CD4-positive, alpha-beta memory T cell (primary cell): ENCODE measurements at places on chromosomes 1 and 21. TPM values are rescaled to one million over a fixed set of nuclear protein-coding genes. Genes with fewer than 3 reads are reported as not detected.

GRCh38 chr1:174883409-174883808 is 116.3 kb upstream of the CACYBP start:
- H3K4me1 ChIP-seq: peaks cover 6% of the 10 kb centered on the region
- no peaks in the 10 kb centered on the region for H3K27me3 ChIP-seq
- H3K36me3 ChIP-seq: no peaks in the 10 kb centered on the region
- DNase-seq: peak; percentile 25

GRCh38 chr1:121594096-121594495 is 409.3 kb downstream of the SRGAP2C start:
- H3K27ac ChIP-seq: no peak overlapping the region
- no peak for DNase-seq
- no peaks in the 10 kb centered on the region for H3K27me3 ChIP-seq
- no peaks in the 10 kb centered on the region for H3K36me3 ChIP-seq

DNA sequence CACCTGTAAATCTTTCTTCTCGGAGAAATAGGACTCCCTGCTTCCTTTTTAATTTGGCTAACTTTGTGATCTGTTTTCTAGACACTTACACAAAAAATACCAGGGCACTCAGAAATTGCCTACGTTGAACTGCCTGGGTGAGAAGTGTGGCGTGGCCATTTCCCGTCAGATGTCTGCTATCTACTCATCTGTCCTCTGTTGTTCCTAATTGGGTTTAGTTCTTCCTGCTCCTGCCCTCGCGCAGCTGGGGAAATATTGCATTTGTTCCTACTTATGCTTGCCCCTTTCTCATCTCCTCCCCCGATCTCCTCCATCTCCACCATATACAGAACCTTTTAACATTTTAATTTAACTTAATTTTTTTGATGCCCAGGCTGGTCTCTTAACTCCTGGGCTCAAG is 55.1 kb downstream of the CD58 start:
- peak; percentile 50 for DNase-seq
- peaks cover 62% of the 10 kb centered on the region for H3K4me1 ChIP-seq
- H3K4me3 ChIP-seq: peak overlapping the region; percentile 6
- no peaks in the 10 kb centered on the region for H3K36me3 ChIP-seq
- H3K27ac ChIP-seq: peak overlapping the region; percentile 74

DNA sequence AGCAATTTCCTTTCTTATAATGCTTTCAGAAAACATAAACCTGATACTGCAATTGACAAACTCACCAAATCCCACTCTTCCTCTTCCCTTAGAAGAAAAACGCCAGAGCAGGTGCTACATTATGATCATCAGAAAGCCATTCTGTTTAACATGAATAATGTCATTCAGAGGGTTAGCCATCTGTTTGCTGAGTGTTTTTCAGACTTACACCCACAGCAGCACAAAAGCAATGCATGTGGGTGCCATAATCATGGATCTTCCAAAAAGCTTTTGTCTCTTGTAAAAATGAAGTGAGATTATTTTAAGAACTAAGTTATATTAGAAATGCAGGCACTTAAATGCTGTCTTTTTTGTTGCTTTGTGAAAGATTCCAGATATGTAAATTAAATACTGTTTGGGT is 204.6 kb upstream of the TMPRSS15 start:
- no peak for DNase-seq
- H3K4me3 ChIP-seq: no peak overlapping the region
- H3K36me3 ChIP-seq: no peaks in the 10 kb centered on the region
- H3K27ac ChIP-seq: no peak overlapping the region

DNA sequence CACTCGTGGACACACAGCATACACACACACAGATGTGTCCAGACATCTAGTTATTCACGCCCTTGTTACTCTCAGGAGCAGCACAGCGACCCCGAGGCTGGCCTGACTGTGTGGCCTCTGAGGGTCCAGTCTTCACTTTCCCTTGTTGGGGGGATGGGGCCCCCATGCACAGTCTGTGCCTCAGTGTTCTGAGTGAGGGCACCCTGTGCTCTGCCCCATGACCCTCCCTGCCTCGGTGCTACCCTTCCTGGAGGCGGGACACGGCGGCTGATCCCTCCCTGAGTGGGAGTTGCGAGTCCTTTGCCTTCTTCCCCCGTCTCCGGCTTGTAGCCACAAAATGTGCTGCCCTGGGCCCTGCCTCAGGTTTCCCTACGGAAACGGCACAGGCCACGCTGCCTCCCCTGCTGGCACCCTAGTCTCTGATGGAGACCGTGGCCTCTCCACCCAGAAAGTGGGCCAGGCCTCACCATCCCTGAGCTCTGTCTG is 8.6 kb downstream of the CSTB start:
- no peak for DNase-seq
- peaks cover 3% of the 10 kb centered on the region for H3K36me3 ChIP-seq
- H3K27me3 ChIP-seq: no peaks in the 10 kb centered on the region
- no peak overlapping the region for H3K4me3 ChIP-seq
- H3K27ac ChIP-seq: no peak overlapping the region
- H3K4me1 ChIP-seq: no peaks in the 10 kb centered on the region

- DNase-seq: no peak
- H3K36me3 ChIP-seq: no peaks in the 10 kb centered on the region
- no peaks in the 10 kb centered on the region for H3K4me1 ChIP-seq
Observed at GRCh38 chr1:158098256-158098655, 82.4 kb upstream of the CD1D start.

DNA sequence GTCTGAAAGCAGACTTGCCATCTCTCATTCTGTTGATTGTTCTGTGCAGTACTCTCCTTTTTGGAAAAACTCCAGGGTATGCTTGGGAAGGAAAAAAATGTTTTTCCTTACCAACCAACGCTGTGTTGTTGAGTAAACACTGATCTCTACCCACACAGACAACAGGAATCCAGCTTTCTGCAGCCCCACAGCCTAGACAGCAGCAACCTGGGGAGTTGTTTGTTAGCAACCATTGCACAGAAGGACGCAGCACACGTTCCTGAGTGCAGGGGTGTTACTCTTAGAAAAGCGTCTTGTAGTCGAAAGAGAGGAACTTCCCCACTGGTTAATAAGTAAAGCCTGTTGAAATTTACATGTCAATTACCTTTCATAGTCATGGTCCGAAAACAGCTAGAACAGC is 56.6 kb downstream of the SMYD2 start:
- H3K27ac ChIP-seq: no peak overlapping the region
- H3K4me1 ChIP-seq: no peaks in the 10 kb centered on the region
- H3K4me3 ChIP-seq: no peak overlapping the region
- H3K27me3 ChIP-seq: no peaks in the 10 kb centered on the region

- no peaks in the 10 kb centered on the region for H3K4me1 ChIP-seq
- H3K36me3 ChIP-seq: no peaks in the 10 kb centered on the region
- no peak overlapping the region for H3K4me3 ChIP-seq
- no peaks in the 10 kb centered on the region for H3K27me3 ChIP-seq
Observed at GRCh38 chr1:183926983-183927382, 110.5 kb downstream of the COLGALT2 start.

DNA sequence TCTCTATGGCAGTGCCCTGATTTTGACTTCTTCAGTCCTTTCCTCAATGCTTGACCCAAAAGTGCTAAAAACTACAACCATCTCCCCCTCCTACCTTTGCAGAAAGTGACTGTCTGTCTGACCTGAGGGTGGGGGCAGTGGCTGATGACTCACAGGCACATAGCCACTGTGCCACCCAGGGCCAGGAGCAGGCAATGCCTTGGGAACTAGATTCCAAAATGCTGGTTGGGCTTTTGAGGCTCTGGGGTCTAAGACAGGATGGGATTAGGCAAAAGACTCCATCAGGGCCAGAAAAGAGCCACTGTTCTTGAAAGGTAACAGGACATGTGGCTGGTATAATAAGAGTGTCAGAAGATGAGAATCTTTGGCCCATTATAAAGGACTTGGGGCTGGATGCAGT is 129.5 kb upstream of the KIAA0040 start:
- no peak overlapping the region for H3K27ac ChIP-seq
- DNase-seq: no peak

CHI3L1 gene
- not detected for polyA plus RNA-seq

RGL1 gene
- polyA plus RNA-seq: 2.3 TPM
